Aorta (tissue), 5 donors: ENCODE measurements at places on chromosomes 3 and 15. TPM values are rescaled to one million over a fixed set of nuclear protein-coding genes. Genes with fewer than 3 reads are reported as not detected.

Gene SMAD6
- 92.0 TPM for total RNA-seq

Gene C3orf80
- 0.49 TPM for total RNA-seq

Gene CLDN11
- total RNA-seq: 11.9 TPM

Gene BNC1
- 0.13 TPM for total RNA-seq

Gene ECE2
- not detected for total RNA-seq

Gene TF
- total RNA-seq: 7.4 TPM

Gene FOXB1
- not detected for total RNA-seq

Gene BUB1B
- total RNA-seq: 0.84 TPM

- DNase-seq: no peak
Measured at GRCh38 chr15:42679285-42680141, 57.4 kb downstream of the CDAN1 start.

- no peak for DNase-seq
Measured at GRCh38 chr15:55615445-55615844, 27.3 kb upstream of the PYGO1 start.

DNA sequence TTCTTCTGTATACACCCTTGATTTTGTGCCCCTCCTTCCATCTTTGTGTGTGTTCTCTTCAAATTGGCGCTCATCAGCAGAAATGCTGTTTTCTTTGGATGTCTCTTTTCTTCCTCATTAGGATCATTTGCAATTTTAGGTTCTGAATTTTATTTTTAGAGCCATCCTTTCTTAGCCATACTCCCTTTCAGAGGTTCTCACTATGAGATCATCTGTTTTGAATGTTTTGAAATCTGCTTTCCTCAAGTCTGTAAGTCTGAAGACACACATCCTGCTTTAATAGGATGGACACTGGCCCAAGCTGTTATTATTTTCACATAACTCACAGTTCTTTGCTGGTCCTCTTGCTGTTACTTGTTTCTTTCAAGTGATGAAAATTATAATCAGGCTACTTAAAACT lies 124.8 kb downstream of the BDH1 start:
- DNase-seq: no peak

DNA sequence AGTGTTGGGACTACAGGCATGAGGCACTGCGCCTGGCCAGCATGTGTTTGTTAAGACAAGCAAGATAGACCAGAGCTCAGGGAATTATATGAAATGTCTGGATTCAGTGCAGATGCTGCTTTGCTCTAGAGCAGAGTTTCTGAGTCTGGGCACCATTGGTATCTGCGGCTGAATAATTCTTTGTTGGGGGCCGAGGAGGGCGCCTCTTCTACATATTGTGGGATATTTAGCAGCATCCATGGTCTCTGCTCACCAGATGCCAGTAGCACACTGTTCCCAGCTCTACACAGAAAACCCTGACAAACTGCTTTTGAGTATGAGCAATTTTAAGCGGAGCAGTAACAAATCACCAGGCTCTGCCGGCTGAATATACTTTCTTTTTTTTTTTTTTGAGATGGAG lies 3.6 kb upstream of the LDHAL6B start:
- DNase-seq: no peak

- no peak for DNase-seq
Measured at GRCh38 chr15:81270781-81271491, 53.0 kb downstream of the STARD5 start.

- DNase-seq: no peak
Measured at GRCh38 chr3:13160619-13161018, 87.4 kb upstream of the IQSEC1 start.

DNA sequence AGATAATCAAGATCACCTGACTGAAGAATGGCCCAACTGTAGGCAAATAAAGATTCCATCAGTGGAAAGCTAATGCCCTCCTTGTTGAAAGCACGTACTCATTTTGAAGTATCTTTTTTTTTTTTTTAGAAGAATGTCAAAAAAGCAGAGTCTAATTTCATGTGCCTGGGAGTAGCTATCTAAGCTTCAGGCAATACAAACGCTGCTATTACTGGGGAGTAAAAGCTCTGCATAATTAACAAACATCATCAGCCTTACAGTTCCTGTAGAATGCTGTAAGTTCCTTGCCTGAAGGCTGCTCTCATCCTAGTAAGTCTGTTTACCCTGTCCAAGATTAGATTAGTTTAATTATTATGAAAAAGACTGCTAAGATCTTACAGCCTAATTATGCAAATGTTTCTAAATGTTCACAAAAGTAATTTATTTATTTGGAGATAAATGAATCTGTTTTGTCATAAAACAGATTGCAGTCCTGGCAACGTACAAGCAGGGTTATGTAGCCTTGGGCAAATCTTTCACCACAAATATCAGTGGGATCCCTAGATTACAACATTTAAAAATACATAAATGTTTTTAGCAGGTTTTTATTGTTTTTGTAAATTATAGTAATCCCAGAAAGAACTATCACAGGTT lies 451.3 kb upstream of the AGTR1 start:
- no peak for DNase-seq

- DNase-seq: no peak
Measured at GRCh38 chr15:81000144-81000623, 539 bp upstream of the TLNRD1 start.

GRCh38 chr15:85630311-85630710 lies 164.4 kb downstream of the KLHL25 start:
- DNase-seq: no peak

- no peak for DNase-seq
Measured at GRCh38 chr3:143634991-143635390, 213.3 kb downstream of the SLC9A9 start.

DNA sequence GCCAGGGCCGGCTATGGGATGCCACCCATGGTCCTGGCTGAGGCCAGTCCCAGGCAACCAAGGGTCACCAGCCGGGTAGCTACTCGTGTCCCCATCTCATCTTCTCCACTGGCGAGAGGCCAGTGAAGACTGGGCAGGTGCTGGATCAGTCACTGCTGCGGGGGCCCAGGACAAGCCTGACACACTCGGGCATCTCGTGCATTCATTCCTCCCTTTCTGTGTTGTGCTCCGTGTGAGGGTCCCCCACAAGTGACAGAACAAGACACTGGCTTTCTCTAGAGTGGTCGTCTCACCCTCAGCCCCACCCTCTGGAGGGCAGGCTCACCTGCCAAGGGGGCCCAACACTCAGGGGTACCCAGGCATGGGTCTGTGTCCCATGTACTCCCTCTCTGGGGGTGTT lies 48.4 kb downstream of the ROPN1B start:
- no peak for DNase-seq

DNA sequence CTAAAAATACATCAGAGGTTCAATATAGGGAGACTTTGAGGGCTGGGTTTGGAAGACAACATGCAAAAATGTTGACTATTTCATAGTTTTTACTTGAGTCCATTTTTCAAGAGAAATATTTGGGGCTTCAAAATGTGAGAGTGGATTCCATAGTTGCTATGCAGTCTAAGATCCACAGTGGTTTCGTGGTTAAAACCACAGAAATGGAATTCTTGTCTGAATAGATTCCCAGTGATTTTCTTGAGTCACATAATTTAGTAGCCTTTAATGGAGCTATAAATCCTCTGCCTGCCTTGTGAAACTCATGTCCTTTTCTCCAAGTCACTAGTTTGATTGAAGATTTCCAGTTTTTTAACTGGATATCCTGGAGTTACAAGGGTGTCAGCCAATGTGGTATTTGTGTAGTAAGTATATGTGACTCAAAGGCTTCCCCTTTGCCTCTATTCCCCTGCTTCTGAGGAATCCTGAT lies 94.7 kb upstream of the RBMS3 start:
- DNase-seq: no peak

- DNase-seq: no peak
Measured at GRCh38 chr3:149061776-149062175, 24.6 kb downstream of the HLTF start.

DNA sequence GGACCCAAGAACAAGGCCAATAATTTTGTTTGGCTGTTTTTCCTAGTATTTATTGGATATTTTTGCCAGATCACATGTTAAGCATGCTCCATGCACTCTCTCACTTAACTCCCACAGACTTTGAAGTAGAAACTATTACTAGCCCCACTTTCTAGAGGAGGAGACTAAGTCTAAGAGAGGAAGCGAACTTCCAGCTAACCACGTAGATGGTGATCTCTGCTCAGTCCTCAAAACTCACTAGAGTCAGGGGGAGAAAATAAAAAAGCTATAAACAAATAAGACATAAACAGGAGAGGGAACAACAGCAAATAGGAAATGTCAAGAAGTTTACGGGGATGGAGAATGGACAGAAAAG lies 481.0 kb upstream of the PROK2 start:
- DNase-seq: no peak

DNA sequence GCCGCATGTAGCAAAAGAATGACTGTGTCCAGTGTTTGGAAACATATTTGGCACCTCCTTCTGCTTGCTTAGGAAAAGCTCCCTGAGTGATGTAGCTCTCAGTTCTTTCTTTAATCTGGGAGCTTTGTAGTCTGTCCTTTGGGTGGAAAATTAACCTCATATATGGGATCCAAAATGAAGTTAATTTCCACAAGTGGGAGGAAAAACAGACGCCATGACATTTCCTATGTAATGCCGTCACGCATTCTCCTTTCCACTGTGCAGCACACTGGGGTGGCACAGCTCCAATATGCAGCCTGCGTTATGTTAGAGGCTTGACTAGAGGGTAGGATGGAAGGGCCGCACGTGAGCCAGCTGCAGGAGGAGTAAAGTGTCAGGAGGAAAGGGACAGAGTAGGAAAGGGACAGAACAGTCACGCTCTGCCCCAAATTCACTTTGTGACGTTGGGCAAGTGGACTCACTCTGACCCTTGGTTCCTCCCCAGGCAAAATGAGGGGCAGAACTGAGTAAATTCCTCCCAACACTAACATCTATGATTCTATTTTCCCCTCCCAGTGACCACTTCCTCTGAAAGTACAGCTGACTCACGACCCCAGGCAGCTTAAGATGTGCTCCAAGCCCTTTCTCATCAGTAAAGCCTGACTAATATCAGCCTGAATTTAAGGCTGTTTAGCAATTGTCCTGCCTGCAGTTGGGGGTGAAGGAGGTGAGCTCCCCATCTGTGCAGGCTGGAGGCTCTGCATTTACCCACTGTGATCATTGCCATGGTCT lies 176.5 kb upstream of the PFN2 start:
- peak; percentile 48 for DNase-seq

GRCh38 chr3:147758771-147759170 lies 349.6 kb downstream of the ZIC1 start:
- DNase-seq: no peak
